ENCODE measurements at places on chromosomes 4 and X.

- DNase-seq = no peak
These were observed 74.6 kb upstream of the STOX2 start for GRCh38 chr4:183830438-183830985.

DNA sequence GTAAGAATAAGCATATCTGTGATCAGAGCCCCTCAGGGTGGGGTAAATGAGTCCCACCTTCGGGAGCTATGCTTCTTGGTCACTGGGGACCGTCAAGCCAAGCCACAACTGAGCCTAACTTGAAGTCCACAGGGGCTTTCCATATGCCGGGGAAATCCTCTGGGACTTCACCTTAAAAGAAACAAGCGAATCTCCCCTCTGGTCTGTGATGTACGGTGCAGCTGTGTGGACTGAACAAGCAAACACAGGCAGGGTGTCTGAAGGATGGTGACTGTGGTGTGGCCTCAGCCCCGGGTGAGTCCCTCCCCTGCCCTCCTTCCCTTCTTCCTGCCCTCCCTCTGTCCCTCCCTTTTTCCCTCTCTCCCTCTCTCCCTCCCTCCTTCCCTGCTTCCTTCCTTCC, 29.7 kb upstream of the PPP2R2C start:
- DNase-seq = no peak

DNA sequence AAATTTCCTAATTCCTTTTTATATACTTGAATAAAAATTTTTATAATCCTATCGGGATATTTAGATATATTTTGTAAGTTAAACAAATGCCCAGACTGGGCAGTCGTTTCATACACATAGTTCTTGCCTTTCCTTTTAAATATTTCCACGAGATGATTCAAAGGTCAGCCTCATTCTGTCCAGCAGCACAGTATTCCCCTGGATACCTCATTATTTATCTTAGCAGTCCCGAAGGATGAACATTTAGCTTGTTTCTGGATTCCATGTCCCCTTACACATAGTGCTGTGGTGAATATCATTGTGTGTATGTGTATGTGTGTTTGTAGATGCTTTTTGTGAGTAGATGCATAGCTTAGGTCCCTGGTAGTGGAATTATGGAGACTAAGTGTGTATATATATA, 38.3 kb downstream of the RAPGEF2 start:
- DNase-seq = no peak

DNA sequence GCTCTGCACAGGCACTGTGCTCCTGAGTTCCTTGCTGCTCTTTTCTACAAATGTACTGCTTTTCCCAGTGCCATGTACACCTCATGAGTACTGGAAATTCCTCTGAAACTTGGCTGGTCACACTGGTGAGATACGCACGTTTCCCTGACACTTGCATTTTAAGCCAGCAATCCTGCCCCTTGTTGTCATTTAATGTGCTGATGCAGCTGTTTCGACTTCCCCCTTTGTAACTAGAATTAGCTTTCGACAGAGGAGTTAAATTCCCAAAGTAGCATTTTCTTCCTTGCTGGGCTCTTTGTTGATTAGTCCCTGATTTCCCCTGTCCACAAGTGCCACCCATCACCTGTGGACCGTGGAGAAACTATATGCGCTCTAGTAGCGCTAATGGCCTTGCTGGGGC, 77.5 kb downstream of the IQCM start:
- no peak for DNase-seq

DNA sequence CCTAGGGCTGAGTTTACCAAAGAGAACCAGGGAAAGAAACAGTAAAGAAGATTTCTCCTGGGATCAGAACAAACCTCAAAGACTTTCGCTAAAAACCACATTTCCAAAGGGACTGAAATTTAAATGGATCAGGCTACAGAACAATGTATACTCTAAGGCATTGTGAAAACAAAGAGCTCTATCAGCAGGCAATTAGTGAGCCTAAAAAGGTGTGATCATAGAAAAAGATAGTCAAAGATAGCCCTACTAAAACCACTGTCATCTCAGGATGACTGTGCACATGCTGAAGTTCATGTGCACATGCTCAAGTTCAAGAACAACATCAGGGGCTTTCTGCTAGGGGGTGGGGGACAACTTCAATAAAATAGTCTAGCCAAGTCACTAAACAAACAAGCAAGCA, 12.9 kb upstream of the SMIM10L2A start:
- DNase-seq = no peak

DNA sequence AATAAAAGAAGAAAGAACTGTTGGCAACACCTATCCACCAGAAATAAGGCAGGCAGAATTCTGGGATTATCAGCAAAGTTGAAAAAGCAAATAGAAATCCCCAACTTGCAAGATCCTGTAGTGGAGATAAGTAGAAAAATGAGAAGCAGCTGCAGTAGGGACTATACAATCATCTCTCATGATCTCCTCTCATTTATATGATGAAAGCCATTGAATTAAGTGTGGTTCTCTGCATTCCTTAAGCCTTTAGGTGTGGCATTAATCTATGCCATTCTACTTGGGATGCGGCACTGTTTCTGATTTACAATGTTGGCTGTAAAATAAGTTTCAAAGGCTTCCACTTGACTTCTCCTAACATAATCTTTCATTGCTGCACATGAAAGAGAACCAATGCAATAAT, 869.8 kb downstream of the TRAM1L1 start:
- no peak for DNase-seq

DNA sequence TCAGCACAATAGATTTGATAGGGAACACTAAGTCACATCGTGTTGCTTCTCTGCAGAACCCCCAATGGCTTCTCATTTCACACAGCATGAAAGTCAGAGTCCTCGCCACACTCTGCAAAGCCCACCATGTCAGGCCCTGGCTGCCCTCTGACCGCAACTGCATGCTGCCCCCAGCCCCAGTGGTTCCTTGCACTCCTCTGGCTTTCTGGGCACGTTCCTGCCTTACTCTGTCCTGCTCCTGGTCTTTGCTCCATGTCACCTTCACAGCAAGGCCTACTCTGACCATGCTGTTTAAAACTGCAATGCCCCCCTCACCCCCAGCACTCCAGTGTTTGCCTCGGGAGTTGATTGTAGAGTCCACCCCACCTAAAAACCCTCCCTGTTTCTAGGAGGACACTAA, 78.1 kb downstream of the EVC start:
- DNase-seq = no peak

DNA sequence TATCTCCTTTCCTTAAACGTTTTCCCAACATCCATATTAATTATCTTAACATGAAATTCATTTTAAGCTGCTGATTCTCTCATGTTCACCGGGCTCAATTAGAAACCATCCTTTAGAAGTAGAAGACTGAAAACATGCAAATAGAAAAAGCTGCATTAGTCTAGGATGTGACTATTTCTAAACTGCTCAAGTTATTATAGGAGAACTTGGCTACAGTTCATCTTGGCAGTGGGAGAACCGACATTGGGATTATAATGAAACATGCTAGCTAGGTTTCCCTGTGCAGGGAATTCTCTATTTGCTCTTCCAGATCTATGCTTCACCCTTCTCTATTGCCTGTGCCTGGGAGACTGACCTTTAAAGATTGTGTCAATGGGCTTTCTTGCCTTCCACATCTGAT, 151.0 kb upstream of the PPARGC1A start:
- no peak for DNase-seq

GRCh38 chr4:26822546-26822945, 38.1 kb upstream of the STIM2 start:
- no peak for DNase-seq

DNA sequence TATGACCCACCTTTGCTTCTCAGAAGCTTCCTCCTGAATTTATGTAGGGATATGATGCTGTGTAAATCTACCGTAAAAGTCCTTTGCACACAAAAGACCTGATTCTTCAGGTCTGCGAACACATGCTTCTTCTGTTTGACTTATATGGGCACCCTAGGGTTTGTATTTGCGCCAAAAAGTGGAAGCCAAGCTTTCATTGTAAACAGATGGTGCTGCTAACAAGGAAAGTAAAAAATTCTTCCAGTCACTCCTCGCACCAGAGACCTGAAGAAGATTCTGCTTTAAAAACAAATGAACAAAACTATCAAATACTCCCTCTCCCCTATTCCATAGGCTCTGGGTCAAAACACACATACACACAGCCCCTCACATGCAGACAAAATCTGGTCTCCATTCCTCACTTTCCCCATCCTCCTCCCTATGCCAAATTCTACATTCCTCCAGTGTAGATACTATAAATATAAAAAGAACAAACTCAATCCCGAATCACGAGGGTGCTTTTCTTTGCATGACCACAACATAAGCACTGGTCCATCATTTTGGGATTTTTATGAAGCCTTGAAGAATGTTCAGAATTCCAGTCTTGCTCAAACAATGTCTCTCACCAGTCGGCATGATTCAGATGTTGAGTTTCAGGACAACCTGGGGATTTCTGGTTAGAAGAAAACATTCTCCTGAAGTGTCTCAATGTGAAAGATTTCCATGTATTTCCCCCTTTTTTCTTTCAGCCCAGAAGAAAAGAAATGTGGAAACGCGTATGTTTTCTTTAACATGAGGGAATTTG, 125.1 kb downstream of the PALLD start:
- DNase-seq = no peak

GRCh38 chrX:29155286-29155685, 568.0 kb downstream of the IL1RAPL1 start:
- no peak for DNase-seq

GRCh38 chr4:79820427-79820826, 252.6 kb downstream of the ANTXR2 start:
- DNase-seq = no peak

- DNase-seq = no peak
These were observed 186.5 kb upstream of the ATP6AP2 start for GRCh38 chrX:40394302-40394701.

- no peak for DNase-seq
These were observed 221.2 kb upstream of the PABPC4L start for GRCh38 chr4:134422776-134423175.

DNA sequence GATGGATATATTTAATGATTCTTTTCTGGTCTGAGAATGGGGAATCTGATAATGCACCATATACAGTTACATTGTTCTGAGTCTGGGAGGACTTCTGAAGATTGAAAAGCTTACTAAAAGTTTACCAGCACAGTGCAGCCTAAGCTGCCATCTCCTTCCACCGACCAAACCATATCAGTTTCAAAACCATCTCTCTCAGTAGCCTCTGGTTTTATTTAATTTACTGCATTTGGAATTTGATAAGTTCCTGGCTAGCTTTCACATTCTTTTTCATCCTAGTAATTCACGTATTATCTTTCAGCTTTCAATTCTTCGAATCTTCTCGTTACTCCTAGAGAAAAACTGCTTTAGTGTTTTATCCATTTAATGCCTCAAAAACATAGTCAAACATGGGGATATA, 181.4 kb upstream of the HCCS start:
- no peak for DNase-seq

GRCh38 chr4:108361446-108361820, 192.7 kb upstream of the LEF1 start:
- no peak for DNase-seq

DNA sequence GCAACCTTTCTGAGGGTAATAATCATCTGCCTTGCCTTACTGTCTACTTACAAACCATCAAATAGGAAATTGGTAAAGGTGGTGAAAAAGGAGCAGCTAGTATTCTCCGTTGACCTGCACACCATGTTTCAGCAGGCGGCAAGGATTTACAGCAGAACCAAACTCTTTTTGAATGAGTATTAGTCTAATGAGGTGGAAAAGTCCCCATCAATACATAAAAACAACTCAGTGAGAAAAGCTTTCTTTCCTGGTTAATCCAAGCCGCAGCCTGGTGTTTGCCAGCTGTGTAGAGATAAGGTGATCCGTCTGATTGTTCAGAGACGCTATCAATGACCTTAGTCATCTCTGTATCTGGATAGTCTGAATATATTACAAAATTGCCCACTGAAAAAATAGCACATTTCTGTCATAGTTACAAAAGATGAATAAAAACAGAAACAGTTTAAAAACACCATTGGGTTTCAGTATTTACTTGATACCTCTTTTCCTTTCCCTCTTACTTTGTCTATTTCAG, 110.4 kb upstream of the TBC1D9 start:
- DNase-seq = no peak

GRCh38 chr4:104901438-104901837, 245.2 kb upstream of the TET2 start:
- DNase-seq = no peak

GRCh38 chrX:133213117-133213516, 5.0 kb downstream of the TFDP3 start:
- DNase-seq = no peak

DNA sequence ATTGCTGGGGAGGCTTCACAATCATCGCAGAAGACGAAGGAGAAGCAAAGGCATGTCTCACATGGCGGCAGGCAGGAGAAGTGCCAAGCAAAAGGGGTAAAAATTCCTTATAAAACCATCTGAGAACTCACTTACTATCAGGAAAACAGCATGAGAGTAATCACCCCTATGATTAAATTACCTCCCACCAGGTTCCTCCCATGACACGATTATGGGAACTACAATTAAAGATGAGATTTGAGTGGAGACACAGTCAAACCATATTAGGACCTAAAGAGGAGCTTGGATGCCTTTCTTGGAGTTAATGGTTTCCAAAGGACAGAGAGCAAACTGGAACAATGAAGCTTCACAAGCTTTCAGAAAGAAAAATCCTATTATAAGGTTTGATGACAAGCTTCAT, 168.4 kb upstream of the SMARCAD1 start:
- no peak for DNase-seq

GRCh38 chr4:141660880-141661279, 24.5 kb downstream of the IL15 start:
- DNase-seq = no peak

GRCh38 chrX:21700967-21701366, 42.8 kb upstream of the KLHL34 start:
- DNase-seq = no peak

DNA sequence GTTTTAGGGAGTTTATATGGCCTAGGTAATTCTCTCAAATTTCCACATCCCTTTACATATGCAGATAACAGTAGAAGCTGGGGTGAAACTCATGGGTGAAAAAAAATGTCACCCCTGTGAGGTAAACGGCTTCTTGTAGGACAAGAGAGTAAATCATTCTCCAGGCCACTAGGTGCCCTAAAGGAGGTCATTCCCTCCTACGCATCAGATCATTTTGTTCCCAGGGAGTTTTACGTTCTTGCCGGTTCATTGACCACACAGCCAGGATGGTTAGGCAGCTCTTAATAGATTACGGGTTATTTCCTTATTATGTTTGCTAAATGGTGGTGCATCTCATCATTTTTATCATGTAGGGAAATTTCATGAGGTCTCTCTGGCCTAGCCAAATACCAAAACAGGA, 225.8 kb upstream of the NOCT start:
- DNase-seq = no peak

GRCh38 chrX:16883487-16883804, 13.3 kb upstream of the RBBP7 start:
- no peak for DNase-seq

- DNase-seq = no peak
These were observed 73.7 kb downstream of the ELOVL6 start for GRCh38 chr4:110124711-110125110.

DNA sequence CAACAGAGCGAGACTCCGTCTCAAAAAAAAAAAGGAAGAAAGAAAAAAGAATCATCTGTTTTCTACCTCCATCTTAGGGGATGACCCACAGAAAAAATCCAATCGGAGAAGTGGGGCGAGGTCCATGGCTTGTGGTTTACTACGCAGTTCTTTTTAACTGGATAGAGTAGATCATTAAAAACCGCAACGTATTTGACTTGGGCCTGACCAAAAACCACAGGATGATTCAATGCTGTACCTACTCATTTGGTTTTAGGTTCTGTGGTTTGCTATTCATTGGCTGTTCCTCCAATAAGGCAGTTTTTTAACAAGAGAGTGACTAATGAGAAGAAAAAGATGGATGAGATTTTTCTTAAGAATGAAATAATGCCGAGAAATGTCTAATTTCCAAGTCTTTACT, 83.7 kb downstream of the FREM3 start:
- peak; percentile 14 for DNase-seq
